ENCODE measurements at places on chromosomes 7 and 10. TPM values are rescaled to one million over a fixed set of nuclear protein-coding genes. Genes with fewer than 3 reads are reported as not detected.

DNA sequence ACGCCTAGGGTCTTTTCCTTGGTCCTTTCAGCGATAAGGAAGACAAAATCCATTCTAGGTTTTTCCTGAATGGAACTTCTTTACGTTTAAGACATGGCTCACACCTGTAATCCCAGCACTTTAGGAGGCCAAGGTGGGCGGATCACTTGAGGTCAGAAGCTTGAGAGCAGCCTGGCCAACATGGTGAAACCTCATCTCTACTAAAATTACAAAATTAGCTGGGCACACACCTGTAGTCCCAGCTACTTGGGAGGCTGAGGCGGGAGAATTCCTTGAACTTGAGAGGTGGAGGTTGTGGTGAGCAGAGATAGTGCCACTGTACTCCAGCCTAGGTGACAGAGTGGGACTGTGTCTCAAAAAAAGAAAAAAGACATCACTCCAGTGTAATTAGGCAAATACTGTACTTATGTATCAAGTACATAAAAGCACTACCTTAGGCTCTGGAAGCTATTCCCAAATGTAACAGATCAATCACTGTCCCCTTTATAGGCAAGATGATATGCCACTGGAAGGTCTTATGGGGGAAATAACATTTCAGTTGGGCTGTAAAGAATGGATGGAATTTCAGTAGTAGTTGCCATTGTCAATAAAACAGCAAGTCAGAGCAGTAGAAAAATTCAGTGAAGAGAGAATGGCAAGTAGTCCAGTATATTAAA is 5.7 kb downstream of the STK17A start:
- no peak for DNase-seq

DNA sequence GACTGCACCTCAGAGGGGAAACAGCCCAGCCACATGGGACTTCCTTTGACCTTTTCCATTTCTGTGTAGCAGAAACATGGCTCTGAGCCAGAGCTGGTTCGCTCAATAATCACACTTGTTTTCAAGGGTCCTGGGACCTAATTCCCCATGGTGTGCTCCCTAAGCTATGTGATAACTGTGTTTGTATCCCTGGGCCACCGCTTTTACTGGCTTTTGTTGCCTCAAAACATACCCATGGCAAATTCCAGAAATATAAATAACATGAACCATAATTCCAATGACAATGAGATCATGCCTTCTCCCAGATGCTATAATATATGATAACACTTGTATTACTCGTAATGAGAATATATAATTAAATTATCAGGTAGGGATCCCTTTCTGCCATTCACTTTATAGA is 196.4 kb downstream of the GFRA1 start:
- DNase-seq: no peak

DNA sequence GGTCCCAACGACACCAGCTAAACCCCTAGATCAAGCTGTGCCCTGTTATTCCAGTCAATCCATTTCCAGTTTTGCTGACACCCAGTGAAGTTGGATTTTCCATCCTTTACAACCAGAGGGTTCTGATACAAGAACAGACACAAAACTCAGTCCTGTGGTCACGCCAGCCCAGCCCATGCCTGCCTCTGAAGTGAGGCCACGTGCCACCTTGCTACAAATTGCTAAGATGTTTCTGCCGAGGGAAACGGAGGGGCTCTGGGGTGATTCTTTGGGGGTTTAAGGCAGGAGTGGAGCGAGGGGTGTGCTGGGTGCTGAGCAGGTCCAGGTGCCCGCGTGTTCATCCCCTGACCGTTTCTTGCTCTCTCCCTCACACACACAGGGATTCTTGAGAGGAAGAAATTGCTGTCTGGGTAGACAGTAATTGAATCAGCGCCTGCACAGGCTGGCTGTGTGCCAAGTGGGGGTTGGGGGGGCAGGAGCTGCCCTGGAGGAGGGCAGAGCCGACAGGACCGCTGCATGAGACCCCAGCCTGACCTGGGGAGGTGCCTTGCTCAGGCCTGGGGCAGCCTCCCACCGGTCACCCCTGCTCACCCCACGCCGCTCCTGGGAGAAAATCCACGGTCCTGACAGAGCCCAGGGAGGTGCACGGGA is 38.1 kb downstream of the ADAP1 start:
- no peak for DNase-seq

DNA sequence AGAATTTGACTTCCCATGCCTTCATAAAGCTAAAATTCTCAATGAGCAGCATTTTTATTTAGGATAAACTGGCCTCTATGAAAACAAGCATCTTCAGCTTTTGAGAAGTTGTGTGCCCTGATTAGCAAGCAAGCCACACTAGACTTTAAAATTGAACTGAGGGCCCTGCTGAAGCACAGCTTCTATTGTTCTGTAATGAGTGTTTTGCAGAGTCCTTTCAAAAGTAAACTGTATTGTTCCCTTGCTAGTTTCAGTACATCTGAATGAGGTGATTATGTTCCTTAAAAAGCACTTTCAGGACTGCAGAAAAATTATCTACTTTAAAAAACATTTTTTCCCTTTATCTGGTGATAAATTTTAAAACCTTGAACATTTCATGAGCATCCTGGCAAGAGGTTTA is 113.3 kb upstream of the PRPS1L1 start:
- DNase-seq: no peak

DNA sequence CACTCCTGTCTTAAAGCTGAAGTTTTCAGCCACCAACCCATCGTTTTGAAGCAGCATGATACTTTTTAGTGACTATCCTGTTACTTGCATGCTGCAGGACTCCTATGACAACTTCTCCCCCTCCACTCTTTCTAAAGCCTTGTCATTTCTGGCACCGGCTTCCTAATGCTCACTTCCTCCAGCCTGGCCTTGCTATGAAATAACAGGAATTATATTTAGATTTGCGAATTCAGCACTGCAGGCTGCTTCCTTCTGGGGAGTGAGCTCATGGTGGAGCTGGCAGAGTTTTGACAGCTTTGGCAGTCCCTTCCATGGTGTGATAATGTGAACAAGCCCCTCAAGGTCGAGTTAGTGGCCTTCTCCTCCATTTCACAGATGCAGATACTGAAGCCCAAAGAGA is 13.4 kb downstream of the BLNK start:
- DNase-seq: no peak

DNA sequence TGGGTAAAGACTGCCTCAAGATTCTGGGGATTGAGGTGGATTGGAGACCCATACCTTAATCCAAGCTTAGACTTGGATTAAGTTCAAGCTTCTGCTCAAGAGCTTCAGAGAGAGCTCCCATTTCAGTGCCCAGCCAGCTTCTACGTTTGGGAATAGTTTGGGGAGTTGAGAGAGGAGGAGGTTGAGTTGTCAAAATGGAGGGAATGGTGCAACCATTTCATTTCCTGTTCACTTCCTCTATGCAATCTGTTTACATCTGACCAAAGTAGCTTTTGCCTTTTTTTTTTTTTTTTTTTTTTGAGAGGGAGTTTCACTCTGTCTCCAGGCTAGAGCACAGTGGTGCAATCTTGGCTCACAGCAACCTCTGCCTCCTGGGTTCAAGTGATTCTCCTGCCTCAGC is 65.8 kb downstream of the ENTPD1 start:
- DNase-seq: no peak

- peak; percentile 2 for DNase-seq
These were observed 67.8 kb downstream of the PTEN start for GRCh38 chr10:87930934-87931835.

- DNase-seq: no peak
These were observed 72.5 kb downstream of the PRTFDC1 start for GRCh38 chr10:24879861-24880260.

GRCh38 chr10:132363921-132364593 is 32.1 kb downstream of the LRRC27 start:
- DNase-seq: no peak

GRCh38 chr7:86792260-86792659 is 148.6 kb downstream of the GRM3 start:
- no peak for DNase-seq

DNA sequence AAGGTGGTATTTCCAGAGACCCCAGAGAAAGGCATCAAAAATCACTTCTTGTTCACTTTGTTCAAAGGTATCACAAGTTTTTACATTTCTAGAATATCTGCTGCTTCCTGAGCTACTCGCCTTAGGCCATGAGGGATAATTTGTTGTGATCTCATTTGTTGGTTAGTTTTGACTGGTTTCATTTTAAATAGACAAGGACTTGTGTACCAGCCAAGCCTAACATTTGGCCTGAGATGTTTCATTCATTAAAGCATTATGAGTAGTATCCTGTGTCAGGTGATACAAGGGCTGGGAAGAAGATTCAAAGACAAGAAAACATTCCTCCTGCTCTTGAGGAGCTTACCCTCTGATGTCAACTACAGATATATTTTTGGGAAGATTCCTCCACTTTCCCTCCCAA is 170.3 kb upstream of the FAM171A1 start:
- no peak for DNase-seq

DNA sequence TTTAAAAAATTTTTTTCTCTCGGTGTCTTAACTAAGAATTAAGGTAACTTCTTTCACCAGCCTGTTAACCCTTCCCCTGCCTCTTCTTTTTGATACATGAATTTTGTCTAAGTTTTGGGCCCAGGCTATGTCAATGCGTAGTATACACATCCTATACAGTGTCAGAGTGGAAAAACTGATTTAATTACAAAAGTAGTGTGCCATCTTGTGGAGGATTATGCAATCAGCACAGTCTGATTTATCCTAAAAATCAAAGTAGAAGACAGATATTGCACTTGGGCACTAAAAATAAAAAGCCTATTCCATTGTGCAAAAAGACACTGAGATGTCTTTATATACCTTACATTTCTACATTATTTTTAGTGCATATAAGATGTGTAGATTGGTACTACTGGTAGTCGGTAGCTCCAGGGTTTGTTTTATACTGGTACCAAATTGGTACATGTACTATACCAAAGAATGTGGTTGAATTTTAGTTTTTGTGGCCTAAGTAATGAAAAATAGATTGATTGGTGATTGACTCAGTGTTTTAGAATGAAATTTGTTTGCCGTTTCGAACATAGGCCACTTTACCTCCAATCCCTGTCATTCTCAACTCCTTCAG is 96.6 kb downstream of the MKLN1 start:
- DNase-seq: peak; percentile 11

DNA sequence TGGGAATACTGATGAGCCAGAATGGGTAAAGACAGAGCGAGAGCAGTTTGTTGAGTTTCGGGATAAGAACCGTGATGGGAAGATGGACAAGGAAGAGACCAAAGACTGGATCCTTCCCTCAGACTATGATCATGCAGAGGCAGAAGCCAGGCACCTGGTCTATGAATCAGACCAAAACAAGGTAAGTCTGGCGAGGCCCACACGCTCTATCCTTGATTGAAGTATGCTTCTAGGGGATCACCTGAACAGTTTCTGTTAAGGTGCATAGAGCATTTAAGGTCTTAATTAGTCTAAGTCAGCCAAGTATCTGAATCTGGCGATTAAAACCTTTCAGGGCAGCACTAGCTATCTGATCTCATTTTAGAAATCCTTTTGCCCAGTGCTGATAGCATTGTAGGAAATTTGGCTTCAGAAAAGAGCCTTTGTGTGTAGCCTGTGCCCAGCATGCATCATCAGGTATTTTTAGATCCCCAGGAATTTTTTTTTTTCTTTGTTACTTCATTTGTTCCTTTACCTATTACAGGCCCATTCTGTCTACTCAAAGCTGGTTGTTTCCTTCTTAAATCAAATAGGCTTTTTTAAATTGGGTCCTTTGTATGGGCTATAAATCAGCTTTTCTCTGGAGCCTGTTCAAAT is 8.0 kb downstream of the OPN1SW start:
- no peak for DNase-seq

DNA sequence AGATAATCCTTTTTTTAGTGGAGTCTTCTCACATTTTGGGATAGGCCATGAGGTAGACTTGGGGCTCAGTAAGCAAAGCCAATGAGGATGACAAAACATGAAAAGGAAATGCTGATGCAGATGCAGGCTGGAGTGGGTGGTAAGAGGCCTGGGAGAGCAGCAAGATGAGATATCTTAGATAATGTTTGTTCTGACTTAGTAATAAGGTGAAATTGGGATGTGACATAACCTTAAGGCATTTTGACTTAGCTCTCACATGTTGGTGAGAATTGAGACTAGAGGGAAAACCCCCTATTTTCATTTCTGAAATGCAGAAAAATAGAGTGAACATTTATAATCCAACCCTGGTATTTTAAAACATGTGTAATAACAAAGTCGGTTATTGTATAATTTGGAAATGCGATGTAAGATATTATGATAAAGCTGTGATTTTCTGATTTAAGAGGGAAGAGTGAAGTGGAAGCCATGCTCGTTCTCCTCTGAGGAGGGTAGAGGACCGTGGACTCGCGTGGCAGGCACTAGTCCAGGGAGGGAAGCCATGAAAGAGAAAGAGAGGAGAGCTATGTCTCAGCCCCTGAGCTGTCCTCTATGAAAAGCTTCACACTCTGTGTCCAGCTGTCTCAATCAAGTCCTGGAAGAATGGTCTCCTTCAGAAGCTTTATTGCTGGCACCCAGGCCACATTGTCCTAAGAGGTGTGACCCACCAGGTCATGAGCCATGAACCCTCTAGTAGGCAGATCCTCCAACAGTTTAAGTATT is 57.3 kb downstream of the ST7 start:
- DNase-seq: peak; percentile 59

DNA sequence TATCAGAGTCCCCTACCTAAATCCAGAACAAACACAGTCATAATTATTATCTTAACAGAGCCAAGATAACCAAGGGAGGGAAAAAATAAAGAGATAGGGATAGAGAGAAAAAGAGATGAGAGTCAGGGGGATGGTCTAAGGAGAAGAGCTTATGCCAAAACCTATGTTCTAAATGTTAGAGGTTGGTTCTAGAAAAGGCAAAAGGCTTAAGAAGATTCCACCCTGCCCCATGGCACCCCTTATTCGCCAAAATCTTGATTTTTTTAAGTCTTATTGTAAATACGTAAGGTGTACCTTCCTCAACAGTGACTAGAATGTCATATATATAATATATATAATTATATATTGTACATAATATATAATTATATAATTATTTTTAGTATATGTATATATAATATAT is 29.6 kb upstream of the CTNNA3 start:
- DNase-seq: no peak

- no peak for DNase-seq
These were observed 867.2 kb upstream of the LRRTM3 start for GRCh38 chr10:66058594-66058993.

The ADARB2 gene
- not detected for total RNA-seq

The RNF133 gene
- total RNA-seq: not detected

The INSYN2A gene
- 0.07 TPM for total RNA-seq

The IDE gene
- 27.8 TPM for total RNA-seq

The SPRN gene
- total RNA-seq: 0.33 TPM

The CHAT gene
- total RNA-seq: not detected

The TAS2R3 gene
- total RNA-seq: 2.6 TPM

The WAC gene
- total RNA-seq: 123 TPM

The SLC26A5 gene
- total RNA-seq: not detected

The GRM3 gene
- not detected for total RNA-seq

The MYOZ1 gene
- 0.50 TPM for total RNA-seq

The MDFIC gene
- 18.4 TPM for total RNA-seq

The ELMO1 gene
- 4.7 TPM for total RNA-seq

Measured in mammary epithelial cell (primary cell).